ENCODE measurements at places on chromosomes 2 and 18. TPM values are rescaled to one million over a fixed set of nuclear protein-coding genes. Genes with fewer than 3 reads are reported as not detected.

The TMEFF2 gene
- total RNA-seq = not detected

The LINC00305 gene
- total RNA-seq = not detected

The PARD6G gene
- 1.9 TPM for total RNA-seq

The PLEKHH2 gene
- total RNA-seq = 0.13 TPM

The FEV gene
- total RNA-seq = not detected

The GALR1 gene
- not detected for total RNA-seq

The PJVK gene
- not detected for total RNA-seq

The ALPP gene
- not detected for total RNA-seq

The SKOR2 gene
- not detected for total RNA-seq

The LCT gene
- total RNA-seq = not detected

The CCL20 gene
- 6.5 TPM for total RNA-seq

The TUBA3E gene
- not detected for total RNA-seq

The CCDC85A gene
- total RNA-seq = 12.7 TPM

The HOXD8 gene
- total RNA-seq = 24.1 TPM

The IL18R1 gene
- total RNA-seq = 1.00 TPM

The FECH gene
- total RNA-seq = 34.0 TPM

The METTL4 gene
- 8.4 TPM for total RNA-seq

The GAL3ST2 gene
- not detected for total RNA-seq

The TXNDC2 gene
- total RNA-seq = not detected

The COL4A3 gene
- not detected for total RNA-seq

The PRADC1 gene
- 35.4 TPM for total RNA-seq

The PSD4 gene
- total RNA-seq = 0.33 TPM

The MSH6 gene
- total RNA-seq = 33.3 TPM

The ZBTB7C gene
- total RNA-seq = not detected

The DRC1 gene
- 0.13 TPM for total RNA-seq

The MAPRE3 gene
- total RNA-seq = 1.4 TPM

The CRYBA2 gene
- not detected for total RNA-seq

The MORN2 gene
- total RNA-seq = 8.1 TPM

The CRYGA gene
- total RNA-seq = not detected

The SLC4A3 gene
- not detected for total RNA-seq
